Stimulated activated CD4-positive, alpha-beta T cell treated with anti-CD3 and anti-CD28 coated beads, Interleukin-12 subunit alpha, Interleukin-12 subunit beta, amount 100 ng/mL, for 24 hours (primary cell): ENCODE measurements at places on chromosomes 7 and 10.
A peak's percentile ranks its signal among the peaks of the same experiment; 100 is the strongest.

GRCh38 chr10:126235091-126235978 lies 152.9 kb downstream of the ADAM12 start:
- no peak for DNase-seq

DNA sequence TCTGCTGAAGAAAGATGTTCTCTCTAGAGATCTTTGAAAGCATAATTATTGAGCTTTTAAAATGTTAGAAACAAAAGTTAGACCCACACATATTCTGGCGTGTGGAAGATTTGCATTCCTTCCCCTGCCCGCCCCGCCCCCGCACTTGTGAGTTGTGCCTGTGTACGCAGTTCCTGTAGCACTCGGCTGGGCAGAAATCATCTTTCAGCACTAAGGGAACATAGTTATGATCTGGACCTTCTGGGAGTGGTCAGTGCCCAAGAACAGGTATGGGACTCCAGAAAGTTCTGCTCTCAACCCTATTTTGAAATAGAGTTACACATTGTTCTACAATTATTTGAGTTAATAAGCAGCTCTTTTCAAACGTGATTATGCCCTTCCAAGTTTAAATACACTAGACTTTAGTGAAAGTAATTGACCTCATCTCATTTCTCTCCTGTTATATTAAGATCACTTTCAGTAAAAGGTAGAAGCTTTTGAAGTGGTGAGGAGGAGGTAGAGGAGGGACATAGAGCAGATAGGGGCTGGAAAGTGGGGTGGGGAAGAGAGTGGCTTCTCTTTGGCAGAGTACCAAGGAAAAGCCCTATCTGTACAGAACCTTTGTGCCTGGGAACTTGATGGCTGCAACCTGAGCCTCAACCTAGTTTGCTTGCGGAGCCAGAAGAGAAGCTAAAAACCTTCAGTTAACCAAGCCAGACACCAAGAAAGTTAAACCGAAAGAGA lies 5.7 kb downstream of the BLVRA start:
- DNase-seq: peak; percentile 25

GRCh38 chr7:122269241-122269640 lies 35.3 kb downstream of the FEZF1 start:
- DNase-seq: no peak

DNA sequence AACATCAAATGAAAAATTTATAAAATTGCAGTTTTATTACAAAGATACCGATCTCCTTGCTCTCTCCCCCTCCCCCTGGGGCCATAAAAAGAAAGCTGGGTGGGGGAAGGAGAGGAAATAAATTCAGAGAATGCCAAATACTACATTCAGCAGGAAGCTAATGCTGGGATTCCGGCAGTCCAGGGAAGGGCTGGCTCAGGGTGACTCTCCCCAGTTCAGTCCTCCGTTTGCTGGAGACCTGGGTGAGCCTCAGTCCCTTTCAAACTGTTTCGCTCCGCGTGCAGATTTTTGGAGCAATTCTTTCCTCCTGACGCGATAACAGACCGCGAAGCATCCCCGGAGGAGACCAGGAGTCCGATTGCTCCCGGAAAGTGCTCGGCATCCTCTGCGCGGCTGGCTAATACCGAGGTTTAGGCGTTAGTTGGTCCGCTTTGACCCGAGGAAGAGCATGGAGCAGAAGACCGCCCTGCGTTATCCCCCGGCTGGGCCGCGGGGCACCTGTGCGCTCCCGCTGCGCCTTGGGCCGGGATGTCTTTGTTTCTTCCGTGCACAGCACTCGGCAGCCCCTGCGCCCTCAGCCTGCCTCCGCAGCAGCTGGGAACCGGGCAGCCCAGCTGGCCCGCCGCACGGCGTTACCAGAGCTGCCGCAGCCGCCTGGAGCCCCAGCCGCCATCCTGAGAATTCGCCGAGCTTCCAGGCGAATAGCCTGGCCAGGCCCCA lies 3.9 kb upstream of the HOXA2 start:
- DNase-seq: no peak

- DNase-seq: no peak
Measured at GRCh38 chr10:89399956-89400355, 7.5 kb downstream of the IFIT1 start.

DNA sequence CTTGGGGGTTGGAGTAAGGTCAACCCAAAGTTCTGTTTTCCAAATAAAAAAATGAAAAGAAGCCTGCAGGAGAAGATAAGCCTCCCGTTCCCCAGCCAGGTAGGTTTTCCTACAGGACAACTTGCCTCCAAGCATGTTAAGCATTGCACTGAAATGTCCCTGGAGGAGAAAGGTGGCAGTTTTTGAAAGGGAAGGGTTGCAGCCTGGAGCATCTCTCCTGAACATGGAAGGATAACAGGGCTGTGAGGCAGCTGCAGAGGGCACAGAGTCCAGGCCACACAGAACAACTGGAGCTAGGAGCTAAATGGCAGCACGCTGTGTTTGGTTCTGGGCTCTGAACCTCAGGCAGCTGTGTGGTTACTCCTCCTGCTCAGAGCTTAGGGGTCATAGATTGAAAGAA lies 452.9 kb downstream of the TCERG1L start:
- no peak for DNase-seq

GRCh38 chr10:67695555-67695954 lies 440 bp downstream of the CTNNA3 start:
- DNase-seq: no peak

- no peak for DNase-seq
Measured at GRCh38 chr10:43728425-43728824, 79.7 kb upstream of the ZNF32 start.

GRCh38 chr7:45978010-45978681 lies 57.1 kb upstream of the IGFBP3 start:
- DNase-seq: no peak

DNA sequence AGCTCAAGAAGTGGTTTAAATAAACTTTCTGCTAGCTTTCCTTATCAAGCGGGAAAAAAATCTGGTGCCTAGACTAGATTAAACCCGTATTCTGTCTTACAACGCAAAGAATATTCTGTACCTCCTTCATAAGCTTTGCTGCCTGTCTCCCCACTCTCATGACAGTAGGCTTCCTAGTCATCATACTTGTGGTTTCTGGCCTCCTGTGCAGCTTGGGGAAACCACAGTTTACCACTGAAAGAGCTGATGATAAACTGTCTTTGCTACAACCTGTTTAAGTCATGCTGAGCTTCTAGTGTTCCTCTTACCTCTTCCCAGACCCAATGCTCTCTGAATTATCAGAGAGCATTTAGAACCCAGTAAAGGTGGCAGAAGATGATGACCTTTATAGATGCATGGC lies 55.0 kb downstream of the PODXL start:
- DNase-seq: no peak

GRCh38 chr10:33388785-33389184 lies 54.3 kb upstream of the NRP1 start:
- no peak for DNase-seq

GRCh38 chr7:100865372-100865911 lies 1.7 kb upstream of the TRIP6 start:
- no peak for DNase-seq

DNA sequence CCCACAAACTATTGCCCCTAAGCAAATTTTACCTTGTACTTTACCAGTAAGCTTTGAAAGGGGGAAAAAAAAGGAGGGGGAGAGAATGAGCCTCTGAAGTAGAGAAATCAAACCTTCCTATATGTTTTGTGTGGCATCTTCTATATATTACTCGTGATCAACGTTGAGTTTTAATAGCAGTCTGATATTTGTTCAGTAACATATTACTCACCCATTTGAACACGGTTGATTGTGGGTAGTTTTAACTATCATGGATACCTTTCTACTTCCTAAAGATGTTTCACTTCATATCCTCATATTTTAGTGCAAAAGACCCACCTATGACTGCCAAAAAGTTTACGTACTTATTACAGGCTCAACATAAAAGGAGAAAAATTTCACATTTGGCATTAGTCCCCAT lies 54.5 kb downstream of the CCDC6 start:
- DNase-seq: no peak

- DNase-seq: no peak
Measured at GRCh38 chr10:89652806-89653370, 7.8 kb upstream of the PANK1 start.

GRCh38 chr7:138948403-138948802 lies 32.8 kb downstream of the KIAA1549 start:
- DNase-seq: no peak

GRCh38 chr7:27936047-27936767 lies 196.2 kb downstream of the TAX1BP1 start:
- DNase-seq: no peak

DNA sequence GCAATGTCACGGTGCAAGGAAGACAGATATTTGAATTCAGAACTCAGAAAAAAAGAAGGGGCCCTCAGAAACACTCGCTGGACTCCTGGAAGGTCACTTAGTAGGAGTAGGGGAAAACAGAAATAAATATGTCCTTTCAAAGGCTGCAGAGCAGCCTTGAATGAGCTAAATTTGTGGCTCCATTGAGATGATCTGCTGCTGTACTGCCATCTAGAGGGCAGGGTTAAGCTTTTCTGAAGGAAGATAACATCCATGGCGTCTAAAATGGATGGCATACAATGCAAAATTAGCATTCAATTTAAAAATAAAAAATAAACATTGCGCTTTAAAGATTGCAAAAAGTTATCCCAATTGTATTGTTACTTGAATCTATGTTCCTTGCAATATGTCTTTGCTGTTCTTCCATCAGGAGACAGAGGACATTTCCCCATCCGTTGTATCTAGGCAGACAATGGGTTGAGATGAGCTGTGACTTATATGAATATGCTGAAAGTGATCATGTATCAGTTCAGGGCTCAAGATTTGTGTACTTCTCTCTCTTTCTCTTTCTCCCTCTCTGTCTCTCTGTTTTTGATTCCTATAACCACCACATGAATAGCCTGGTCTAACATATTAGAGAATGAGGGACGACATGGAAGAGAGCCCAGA lies 642.2 kb downstream of the SH2D4B start:
- DNase-seq: no peak

GRCh38 chr7:155228459-155228845 lies 69.2 kb upstream of the INSIG1 start:
- no peak for DNase-seq

- no peak for DNase-seq
Measured at GRCh38 chr10:62540389-62540788, 166.2 kb downstream of the ZNF365 start.

DNA sequence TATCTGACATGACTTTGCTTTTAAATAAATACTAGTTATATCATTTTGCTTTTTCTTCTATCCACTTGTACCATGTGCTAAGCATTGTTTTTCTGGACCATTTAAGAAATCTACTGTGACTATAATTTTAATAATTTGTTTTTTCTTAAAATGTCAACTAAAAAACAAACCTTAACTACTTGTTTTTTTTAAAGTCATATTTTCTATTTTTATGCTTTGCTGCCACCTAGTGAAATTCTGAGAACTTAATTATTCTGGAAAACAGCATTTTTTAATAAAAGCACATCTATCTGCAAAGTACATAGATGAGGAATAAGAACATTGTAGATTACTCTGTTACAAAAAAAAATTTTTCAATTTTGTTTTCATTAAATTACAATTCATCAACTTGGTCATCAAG lies 47.4 kb downstream of the ORC5 start:
- DNase-seq: no peak

DNA sequence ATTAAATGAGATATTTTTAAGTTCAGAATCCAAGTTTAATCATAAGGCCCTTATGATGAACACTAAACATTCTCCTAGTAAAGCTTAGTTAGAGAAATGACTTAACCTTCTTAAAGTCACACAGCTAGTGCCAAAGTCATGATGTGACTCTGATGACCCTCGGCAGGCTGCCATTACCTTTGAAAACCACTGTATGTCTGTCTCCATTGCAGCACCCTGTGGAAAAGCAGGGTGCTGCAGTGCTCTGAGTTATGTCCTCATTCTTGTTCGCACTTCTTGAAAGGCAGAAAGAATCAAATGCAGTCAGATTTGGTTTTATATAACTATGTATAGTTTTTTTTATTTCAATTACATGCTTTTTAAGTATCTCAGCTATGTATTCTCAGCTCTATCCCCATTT lies 105.0 kb downstream of the PHTF2 start:
- DNase-seq: no peak
